GM12864 (cell line): ENCODE measurements at places on chromosomes 13 and 19.

GRCh38 chr19:18593367-18594095 is 4.9 kb downstream of the REX1BD start:
- no peak for DNase-seq

- no peak for DNase-seq
Observed at GRCh38 chr19:2110822-2111221, 14.1 kb downstream of the IZUMO4 start.

- no peak for DNase-seq
Observed at GRCh38 chr13:114081761-114082681, 50.4 kb downstream of the RASA3 start.

- DNase-seq: no peak
Observed at GRCh38 chr13:77994166-77994565, 75.5 kb upstream of the EDNRB start.

- DNase-seq: no peak
Observed at GRCh38 chr19:10193790-10194499, 808 bp downstream of the DNMT1 start.

- no peak for DNase-seq
Observed at GRCh38 chr13:100552755-100553154, 35.8 kb downstream of the GGACT start.

DNA sequence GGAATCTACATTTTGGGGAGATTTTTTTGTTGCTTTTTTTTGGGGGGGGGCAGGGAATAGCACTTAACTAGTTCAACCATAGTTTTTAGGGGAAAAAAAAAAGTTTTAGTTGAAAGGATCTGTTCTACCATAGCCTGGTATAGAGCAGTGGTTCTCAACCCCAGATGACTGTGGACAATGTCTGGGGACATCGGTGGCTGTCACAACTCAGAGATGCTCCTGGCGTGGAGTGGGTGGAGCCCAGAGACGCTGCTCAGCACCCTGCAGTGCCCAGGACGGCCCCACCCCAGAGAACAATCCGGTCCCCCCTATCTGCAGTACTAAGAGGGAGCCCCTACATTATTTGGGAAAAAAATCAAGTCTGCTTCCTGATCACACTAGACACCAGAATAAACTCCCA is 8.3 kb downstream of the GNG7 start:
- DNase-seq: no peak

GRCh38 chr13:113122550-113123225 is at the start of gene F10:
F10 (plus strand) TSS chr13:113122799; CDS start chr13:113122856, 57 bp downstream.
- no peak for DNase-seq

DNA sequence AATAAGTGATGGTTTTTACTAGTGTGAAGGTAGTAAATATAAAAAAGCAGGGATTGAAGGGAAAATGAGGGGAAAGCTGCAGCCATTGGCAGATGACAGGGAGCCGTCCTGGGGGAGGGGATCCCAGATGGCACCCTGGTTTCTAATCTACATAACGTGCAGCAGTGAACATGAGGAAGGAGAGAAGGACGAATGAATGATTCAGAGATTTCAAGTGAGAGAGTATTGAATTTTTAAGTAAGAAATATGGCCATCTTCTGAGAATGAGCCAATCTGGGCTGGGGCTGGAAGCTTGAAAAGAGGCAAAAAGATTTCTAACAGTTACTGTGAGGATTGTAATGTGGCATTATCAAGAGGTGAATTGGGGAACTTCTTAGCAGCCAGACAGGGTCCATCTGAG is 414.2 kb downstream of the MYO16 start:
- DNase-seq: no peak

GRCh38 chr13:108859197-108860012 is 230.0 kb downstream of the MYO16 start:
- no peak for DNase-seq

- DNase-seq: no peak
Observed at GRCh38 chr19:48095612-48096175, 14.9 kb downstream of the PLA2G4C start.

GRCh38 chr19:30263830-30264381 is 108.3 kb upstream of the ZNF536 start:
- DNase-seq: no peak

- peak; percentile 22 for DNase-seq
Observed at GRCh38 chr13:46720189-46720588, 76.8 kb downstream of the ESD start.

DNA sequence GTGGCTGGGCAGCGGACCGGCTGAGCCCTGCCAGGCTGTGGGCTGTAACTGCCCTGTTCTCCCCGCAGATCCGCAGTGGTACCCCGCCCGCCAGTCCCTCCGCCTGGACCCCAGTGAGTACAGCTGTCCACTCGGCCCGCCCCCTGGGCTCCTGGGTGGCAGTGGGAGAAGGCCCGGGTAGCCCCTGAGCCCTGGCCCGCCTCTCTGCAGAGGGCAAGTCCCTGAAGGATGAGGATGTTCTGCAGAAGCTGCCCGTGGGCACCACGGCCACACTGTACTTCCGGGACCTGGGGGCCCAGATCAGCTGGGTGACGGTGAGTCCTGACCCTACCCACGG is 8.3 kb downstream of the NDUFB7 start:
- no peak for DNase-seq

DNA sequence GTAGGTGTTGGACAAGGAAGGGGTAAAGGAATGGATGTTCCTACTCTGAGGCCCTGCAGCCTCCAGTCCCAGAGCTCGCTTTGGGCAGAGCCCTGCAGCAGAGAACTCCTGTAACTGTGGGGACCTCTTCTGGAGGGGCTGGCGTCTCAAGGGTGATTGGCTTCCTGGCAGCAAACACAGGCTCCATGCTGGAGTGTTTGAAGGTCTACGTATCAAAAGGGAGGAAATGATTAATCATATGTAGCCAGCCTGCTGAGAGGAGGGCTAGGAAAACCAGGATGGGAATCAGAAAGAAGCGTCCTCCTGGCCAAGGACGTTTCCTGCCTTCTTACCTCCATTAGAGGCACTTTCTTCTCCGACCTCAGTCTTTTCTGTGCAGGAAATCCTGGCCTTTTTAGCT is 208.5 kb downstream of the TSHZ3 start:
- DNase-seq: no peak

DNA sequence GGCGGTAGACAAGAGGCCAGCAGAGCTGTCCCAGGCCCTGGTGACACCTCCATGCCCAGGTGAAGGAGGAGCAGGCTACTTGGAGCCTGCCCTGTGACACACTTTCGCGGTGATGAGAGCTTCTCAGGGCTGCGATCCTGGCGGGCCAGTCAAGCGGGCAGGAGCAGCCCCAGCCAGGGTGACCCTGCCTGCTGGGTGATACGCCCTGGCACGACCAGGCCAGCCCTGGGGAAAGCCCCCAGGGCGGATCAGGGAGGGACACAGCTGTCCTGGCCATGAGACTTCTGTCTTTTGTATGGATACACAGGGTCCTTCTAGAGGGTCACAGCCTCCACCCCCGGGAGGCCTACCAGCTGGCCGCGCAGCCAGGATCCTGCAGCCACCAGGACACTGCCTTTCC is 13.1 kb downstream of the DNM2 start:
- DNase-seq: no peak

- no peak for DNase-seq
Observed at GRCh38 chr19:1264801-1265614, 4.1 kb upstream of the CIRBP start.

GRCh38 chr13:47289567-47289966 is 392.7 kb upstream of the HTR2A start:
- no peak for DNase-seq

DNA sequence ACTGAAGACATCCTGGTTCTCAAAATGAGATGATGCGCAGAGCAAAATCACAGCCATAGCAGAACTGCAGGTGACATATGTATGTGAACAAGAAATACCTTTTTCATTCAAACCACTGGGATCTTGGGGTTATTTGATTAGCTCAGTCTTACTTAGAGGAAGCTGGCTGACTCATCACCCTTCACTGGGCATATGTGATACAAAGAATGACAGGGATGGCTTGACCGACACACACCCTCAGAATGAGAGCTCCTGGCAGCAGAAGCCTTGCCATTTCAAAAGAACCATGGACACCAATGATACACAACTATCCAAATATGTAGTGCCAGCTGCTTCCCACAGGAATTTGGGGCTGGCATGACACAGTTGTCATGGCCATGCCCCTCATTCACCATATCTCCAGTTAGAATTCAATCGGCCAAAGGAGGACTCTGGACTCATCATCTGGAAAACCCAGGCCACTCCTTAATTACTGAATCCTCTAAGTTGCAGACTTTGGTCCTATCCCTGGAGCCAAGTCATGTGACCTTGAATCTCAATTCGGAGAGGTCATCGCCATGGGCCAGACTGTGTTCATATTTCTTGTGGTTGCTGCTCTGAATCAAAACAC is 115.8 kb downstream of the KATNAL1 start:
- DNase-seq: no peak

DNA sequence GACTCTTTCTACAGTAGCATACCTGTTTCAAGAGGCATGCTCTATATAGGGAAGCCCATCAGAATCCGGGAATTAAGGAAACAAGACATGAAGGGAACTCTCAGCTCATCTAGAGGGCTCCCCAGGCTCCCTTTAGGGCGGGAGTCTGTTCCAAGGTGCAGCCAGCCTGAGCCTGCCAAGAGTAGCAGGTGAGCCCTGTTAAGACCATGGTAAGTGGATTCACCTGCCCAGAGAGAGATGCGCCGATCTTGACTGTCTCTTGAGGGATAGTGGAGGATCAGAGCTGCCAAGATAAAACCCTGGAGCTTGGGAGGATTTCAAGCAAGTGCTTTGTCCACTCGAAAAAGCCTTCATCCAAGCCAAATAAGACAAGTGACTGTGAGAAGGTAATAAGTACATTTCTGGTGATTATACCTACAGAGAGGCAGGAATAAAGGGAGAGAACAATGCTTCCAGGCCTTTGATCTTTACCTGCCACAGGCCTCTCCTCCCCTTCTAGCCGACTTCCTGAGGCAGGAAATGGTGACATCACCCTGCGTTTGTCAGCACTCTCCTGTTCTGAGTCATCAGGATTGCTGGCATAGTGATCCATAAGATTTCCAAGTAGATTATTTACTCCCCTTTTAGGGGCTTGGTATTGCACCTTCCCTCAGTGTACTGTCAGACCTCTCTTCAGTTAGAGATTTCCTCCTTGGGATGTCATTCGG is 31.5 kb downstream of the KLF5 start:
- DNase-seq: no peak

DNA sequence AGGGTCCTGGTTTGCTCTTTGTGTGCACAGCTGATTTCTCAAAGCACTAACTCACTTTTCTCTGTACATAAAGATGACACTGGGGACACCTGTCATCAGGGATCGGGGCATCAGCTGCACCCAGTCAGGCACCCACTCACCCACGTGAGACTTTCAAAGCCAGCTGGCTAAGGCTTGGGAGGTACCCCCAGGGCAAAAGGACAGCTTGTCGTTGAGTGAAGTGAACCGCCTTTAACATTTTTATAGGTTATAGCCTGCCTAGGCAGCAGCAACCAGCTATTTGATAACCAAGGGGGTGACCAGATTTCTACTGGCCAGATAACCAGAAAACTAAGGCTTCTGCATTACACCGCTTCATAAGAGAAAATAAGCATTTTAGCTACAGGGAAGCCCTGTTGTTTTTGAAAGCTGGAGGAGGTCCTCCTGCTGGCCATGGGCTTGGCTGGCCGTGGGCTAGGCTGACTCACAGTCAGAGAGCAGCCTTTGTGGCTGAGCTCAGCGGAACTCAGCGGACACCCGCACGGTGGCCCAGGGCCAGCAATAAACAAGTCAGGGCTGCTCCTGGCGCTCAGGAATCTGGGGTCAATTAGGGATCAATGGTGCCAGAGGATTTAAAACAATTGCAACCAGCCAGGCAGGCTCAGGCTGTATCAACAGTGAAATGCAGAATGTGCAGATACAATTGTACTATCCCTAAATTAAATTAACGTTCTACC is 57.1 kb downstream of the ALOX5AP start:
- DNase-seq: no peak

GRCh38 chr19:54262066-54262465 is 5.0 kb upstream of the LILRB5 start:
- no peak for DNase-seq

DNA sequence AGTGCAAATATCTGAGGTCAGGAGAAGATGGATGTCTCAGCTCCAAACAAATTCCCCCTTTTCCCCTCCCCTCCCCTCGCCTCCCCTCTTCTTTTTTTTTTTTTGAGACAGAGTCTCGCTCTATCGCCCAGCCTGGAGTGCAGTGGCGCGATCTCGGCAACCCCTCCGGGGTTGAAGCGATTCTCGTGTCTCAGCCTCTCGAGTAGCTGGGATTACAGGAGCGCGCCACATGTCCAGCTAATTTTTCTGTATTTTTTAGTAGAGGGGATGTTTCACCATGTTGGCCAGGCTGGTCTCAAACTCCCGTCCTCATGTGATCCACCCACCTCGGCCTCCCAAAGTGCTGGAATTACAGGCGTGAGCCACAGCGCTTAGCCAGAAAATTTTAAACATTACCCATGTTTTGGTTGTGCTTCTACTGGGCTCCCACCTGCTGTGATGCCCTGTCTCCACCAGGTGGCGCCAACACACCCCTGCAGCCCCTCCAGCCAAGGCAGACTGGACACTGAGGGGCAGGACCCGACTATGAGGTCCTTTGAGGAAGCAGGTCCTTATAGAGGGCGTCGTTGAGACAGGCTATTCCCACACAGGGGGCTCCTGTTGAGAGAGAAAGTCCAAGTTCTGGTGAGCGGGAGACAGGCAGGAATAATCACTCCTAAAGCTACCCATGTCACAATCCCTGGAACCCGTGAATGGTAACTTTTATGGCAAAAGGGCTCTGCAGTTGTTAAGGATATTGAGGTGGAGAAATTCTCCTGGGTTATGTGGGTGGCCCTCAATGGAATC is 6.3 kb downstream of the ERICH4 start:
- DNase-seq: peak; percentile 29

- no peak for DNase-seq
Observed at GRCh38 chr13:39100996-39101738, 62.9 kb downstream of the NHLRC3 start.

GRCh38 chr13:27482983-27483382 is 32.6 kb upstream of the MTIF3 start:
- DNase-seq: peak; percentile 87

DNA sequence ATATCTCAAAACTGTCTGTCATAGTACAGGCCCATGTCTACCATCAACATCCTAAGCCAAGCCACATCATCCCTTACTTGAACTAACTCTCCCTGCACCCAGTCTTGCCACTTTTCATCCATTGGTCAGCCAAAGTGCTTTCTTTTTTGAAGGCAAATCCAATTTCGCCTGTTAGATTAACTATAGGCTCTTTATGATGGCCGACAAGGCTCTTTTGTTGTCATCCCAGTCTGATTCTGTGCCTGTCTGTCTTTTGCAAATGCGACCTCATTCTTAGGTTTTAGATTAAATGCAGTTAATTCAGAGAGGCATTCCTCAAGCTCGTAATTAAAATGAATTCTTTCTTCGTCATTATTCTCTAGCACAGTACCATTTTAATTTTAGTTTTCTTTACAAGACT is 148.3 kb downstream of the HS6ST3 start:
- no peak for DNase-seq

- DNase-seq: no peak
Observed at GRCh38 chr13:26441476-26441875, 116.0 kb upstream of the WASF3 start.

GRCh38 chr19:18291590-18292461 is 10.4 kb upstream of the JUND start:
- DNase-seq: no peak

DNA sequence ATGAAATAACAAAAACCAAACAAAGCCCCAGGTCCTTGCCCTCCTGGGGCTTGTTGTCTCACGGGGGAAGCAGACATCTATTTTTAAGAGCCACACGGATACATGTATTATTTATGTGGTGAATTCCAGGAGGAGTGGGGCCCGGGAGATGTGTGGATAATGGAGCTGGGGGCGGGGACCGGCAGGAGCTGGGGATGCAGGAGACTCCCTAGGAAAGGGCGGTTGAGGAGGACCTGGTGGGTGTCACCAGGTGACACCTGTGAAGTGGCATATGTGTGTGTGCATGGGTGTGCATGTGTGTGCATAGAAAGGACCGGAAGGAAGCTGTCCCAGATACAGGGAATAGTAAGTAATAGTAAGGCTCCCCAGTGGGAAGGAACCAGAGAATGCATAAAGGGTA is 148.9 kb downstream of the URI1 start:
- no peak for DNase-seq
